ENCODE measurements at places on chromosomes 4 and X.

DNA sequence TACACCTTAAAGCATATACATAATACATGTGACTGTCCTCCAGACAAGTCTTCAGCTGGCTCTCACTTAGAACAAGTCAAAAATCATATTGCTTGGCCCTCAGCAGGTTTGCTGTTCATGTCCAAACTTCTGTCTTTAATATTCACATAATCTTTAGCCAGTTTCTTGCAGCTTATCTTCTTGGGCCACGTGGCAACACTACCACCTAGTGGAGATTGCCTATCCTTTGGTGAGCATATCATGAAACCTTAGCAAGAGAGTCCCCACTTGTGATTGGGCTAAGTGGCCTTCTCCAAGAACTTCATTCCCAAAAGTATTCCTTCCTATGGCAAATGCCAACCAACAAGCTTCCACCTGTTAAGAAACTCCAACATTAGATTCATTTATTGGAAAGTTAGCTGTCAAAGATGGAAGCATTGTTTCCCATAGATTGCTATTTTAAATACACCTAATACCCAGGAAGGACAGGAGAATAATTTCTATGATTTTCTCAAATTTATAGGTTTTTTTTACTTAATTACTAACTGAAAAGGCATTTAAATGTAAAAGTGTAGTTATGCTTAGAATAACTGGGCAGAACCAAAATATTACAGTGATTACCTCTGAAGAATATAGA is 231.9 kb upstream of the INTU start:
- DNase-seq: peak; percentile 23

GRCh38 chrX:151899622-151900021 is 13.1 kb upstream of the MAGEA4 start:
- DNase-seq: no peak

- no peak for DNase-seq
These were observed 43.2 kb downstream of the ASMT start for GRCh38 chrX:1658071-1658491.

DNA sequence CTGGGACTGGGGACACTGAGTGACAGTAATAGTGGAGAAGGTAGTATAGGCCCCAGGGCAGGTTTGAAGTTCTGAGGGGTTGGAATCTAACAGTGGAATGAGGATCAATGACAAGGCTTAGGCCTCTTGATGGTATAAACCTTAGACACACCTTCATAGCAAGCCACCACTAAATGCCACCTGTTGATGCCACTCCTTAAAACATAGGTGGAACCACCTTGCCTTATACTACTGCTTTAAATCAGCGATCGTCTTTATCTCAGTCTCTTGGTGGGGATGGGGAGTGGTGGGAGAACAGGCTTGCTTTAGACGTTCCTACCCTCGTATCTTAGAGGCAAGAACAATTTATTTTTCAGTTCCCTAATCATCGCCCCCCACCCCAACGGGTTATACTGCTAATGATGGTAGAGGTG is 1.2 kb downstream of the RAB33B start:
- no peak for DNase-seq

All from activated naive CD4-positive, alpha-beta T cell treated with anti-CD3 and anti-CD28 coated beads, Interleukin-2, amount 50 U/mL, for 72 hours (primary cell).